Fibroblast of the conjunctiva (primary cell): ENCODE measurements at places on chromosomes 12 and 14.

- DNase-seq = peak; percentile 40
Measured at GRCh38 chr14:58882577-58883018, 244.8 kb downstream of the DACT1 start.

GRCh38 chr14:101216366-101217079 lies 313.0 kb upstream of the RTL1 start:
- DNase-seq = no peak

- DNase-seq = no peak
Measured at GRCh38 chr12:3326156-3326849, 164.7 kb upstream of the PRMT8 start.

DNA sequence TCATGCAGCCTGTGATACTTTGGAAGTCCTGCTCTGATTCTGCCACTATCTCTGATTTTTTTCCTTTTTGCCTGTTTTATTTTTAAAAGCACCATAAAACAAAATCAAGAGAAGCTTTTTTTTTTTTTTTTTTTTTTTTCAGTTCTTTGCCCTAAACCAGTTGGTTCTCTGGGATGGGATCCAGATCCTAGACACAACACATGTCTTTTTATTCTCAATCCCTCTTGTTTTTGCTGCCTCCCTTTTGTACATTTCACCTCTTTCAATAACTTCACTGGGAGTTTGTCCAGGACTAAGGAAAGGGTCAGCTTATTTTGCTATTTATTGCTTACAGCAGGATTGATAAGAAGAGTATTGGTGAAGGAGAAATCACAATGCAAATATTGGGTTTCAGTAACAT lies 139.4 kb downstream of the GRIP1 start:
- DNase-seq = no peak

DNA sequence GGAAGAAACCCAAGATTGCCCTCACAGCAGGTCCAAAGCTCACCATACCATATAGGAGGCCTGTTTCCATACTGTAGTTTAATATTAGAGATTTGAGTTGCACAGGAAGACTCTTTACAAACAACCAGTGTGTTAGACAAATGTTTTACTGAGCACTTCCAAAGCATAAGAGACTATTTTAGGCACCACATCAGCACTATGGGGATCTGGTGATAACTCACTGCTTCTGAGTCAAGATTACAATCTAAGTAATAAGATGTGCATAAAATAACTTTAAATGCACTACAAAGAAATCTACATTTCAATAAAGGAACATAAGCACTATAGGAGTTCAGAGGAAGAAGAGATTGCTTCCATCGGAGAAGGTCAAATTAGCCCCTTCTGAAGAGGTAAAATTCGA lies 71.4 kb downstream of the SPPL3 start:
- DNase-seq = no peak

- no peak for DNase-seq
Measured at GRCh38 chr12:113359133-113359938, 949 bp downstream of the PLBD2 start.

GRCh38 chr12:6795088-6795487 lies 5.8 kb downstream of the CD4 start:
- no peak for DNase-seq

- no peak for DNase-seq
Measured at GRCh38 chr12:41061192-41061591, 126.9 kb upstream of the PDZRN4 start.
